ENCODE measurements at places on chromosomes 11 and 22.

DNA sequence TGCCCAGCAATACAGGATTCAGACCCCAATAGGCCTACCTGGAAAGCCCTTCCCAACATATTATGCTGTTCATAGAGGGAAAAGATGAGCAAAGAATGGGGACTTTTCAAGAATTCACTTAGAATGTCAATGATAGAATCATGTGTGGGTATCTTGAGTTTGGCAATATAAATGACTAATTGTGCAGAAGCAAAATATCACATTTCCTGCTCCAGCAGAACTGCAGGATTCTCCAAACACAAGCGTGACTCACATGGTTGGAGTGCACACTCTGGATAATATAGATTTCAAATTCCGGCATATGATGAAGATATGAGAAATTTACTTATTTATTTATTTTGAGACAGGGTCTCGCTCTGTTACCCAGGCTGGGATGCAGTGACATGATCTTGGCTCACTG is 12.5 kb upstream of the APOL5 start:
- DNase-seq: peak; percentile 39

DNA sequence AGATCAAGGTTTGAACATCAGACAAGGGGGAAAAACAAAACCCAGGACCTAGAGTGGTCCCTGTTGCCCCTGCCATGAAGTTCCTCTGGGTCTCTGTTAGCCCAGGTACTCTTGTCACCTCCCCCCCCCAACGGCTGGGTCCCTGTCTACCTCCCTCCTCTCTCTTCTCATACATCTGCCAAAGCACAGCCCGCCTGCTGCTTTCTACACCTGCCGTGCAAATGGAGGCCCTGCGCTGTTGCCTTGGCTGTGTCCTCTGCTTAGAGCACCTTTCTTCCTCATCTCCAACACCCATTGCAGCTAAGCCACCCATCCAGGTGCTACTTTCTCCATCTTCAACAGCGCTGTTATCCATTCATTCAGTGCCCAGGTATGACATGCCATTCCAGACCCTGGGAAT is 99.2 kb downstream of the TP53I11 start:
- DNase-seq: no peak

- no peak for DNase-seq
Measured at GRCh38 chr22:25351631-25352293, 132.3 kb downstream of the CRYBB2 start.

DNA sequence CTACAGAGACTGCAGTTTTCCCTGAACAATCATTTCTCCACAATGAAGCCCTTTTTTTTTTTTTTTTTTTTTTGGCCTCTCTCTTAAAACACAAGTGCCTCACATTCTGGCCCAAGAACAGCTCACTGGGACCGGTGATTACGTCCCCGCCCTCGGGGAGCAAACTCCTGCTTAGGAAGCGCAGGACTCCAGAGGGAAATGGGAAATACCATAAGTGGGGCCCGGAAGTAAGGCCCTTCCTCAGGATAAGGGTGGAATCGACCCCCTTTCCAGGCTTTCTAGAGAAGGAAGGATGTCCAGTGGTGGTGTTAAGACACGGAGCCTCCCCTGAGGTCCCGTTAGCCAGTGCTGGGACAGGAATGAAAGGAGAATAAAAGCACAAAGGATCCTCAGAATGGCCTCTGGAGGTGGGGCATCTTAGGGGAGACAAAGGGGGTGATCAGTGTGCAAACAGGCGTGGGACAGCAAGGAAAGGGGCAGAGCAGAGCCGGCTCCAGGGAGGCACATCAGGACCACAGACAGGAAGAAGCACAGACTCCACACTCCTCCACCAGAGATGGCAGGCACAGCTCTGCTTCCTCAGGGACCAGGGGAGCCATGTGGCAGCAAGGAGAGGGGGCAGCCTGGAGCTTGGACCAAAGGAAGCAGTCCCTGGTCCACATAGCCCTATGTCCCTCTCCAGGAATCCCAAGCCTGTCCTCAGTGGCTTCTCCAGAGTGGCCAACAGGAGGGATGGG is 61.3 kb downstream of the CHST1 start:
- DNase-seq: no peak

DNA sequence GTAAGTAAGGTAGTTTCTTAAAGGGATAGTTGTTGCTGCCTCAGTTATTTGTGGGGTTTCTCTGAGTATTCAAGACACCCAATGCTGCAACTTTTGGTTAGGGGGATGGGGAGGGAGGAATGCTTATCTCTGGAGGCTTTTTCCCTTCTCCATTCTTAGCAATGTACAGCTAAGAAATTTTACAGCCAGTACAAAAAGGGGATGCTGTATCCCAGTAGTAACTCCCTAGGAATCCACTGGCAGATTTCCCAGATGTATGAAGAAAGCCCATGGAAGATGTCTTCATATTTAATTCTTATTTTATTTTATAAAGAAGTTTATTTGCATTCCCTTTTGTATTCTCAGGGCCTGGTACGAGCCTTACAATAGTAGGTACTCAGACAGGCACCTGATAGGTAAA is 154.8 kb downstream of the ENTHD1 start:
- peak; percentile 10 for DNase-seq

- DNase-seq: no peak
Measured at GRCh38 chr11:127058524-127058923, 58.0 kb upstream of the KIRREL3 start.

GRCh38 chr11:85827748-85828639 is 17.1 kb upstream of the SYTL2 start:
- DNase-seq: peak; percentile 91

GRCh38 chr11:65311170-65311678 is 3.4 kb upstream of the CDC42EP2 start:
- no peak for DNase-seq

GRCh38 chr22:44634426-44635321 is 67.3 kb upstream of the PRR5 start:
- DNase-seq: no peak

GRCh38 chr11:132028380-132029240 is 658.2 kb downstream of the NTM start:
- DNase-seq: no peak

DNA sequence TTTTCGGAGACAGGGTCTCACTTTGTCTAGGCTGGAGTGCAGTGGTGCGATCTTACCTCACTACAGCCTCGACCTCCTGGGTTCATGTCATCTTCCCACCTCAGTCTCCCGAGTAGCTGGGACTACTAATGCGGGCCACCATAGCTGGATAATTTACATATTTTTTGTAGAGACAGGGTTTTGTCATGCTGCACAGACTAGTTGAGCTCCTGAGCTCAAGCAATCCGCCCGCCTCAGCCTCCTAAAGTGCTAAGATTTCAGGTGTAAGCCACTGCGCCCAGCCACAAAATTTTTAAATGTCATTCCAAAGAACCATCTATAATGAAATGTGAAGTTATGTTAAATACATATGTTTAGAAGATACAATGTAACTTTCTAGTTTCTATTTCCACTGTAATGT is 4747.7 kb upstream of the OR11H1 start:
- DNase-seq: no peak

- no peak for DNase-seq
Measured at GRCh38 chr22:41909310-41910049, 5.4 kb downstream of the SHISA8 start.

DNA sequence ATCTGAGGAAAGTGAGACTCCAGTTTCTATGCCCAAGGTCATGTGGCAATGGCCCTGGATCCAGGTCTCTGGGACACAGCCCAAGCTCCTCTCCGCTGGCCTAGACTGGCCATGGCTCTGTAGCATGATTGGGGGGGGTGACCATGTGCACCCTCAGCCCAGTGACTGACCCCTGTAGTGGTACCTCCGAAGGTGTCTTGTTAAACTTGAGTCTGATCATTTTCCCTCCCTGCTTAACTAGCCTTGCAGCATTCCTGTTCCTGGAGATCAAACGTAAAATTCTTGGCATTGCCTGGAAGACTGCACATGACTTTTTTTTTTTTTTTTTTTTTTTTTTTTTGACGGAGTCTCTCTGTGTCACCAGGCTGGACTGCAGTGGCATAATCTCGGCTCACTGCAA is 1116.0 kb downstream of the TBC1D22A start:
- no peak for DNase-seq

GRCh38 chr11:134760957-134761356 is 348.9 kb upstream of the B3GAT1 start:
- no peak for DNase-seq

GRCh38 chr11:122642971-122643370 is 12.6 kb upstream of the UBASH3B start:
- DNase-seq: no peak

GRCh38 chr22:48520207-48520606 is 1307.5 kb downstream of the BRD1 start:
- DNase-seq: no peak

- no peak for DNase-seq
Measured at GRCh38 chr11:72358466-72359405, 75.6 kb downstream of the CLPB start.

DNA sequence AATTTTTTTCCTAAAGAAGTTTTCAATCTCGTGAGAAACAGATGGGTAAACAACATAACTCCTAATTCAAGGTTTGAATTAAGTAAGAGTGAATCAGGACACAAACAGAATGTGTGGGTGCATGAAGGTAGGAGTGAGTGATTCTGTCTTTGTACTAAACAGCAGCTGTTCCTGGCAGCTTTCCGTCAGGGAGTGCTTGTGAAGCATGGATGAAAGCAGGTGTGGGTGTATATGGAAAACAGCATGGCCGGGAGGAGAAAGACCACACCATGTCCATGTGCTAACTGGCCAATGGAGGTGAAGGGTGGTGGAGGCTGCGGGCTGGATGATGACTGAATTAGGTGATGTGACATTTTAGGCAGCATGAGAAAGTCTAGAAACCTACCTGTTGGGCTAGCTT is 49.6 kb downstream of the BARX2 start:
- DNase-seq: no peak

DNA sequence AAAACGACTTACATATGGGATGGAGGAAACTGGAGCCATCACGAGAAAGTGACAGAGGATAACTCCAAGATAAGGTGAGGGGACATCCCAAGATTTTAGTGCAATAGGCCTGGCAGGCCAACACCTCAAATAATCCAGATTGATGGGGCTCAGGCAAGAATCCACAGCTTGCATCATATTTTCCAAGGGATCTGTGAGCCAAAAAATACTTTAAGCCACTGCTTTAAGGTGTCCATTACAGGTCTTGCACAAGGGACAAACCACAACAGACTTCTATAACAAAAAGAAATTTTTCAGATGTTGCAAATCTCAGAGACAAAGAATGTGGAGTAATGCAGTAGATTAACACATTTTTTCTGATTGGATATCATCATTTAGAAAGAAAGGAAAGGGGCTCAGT is 45.6 kb downstream of the DENND5A start:
- peak; percentile 87 for DNase-seq

DNA sequence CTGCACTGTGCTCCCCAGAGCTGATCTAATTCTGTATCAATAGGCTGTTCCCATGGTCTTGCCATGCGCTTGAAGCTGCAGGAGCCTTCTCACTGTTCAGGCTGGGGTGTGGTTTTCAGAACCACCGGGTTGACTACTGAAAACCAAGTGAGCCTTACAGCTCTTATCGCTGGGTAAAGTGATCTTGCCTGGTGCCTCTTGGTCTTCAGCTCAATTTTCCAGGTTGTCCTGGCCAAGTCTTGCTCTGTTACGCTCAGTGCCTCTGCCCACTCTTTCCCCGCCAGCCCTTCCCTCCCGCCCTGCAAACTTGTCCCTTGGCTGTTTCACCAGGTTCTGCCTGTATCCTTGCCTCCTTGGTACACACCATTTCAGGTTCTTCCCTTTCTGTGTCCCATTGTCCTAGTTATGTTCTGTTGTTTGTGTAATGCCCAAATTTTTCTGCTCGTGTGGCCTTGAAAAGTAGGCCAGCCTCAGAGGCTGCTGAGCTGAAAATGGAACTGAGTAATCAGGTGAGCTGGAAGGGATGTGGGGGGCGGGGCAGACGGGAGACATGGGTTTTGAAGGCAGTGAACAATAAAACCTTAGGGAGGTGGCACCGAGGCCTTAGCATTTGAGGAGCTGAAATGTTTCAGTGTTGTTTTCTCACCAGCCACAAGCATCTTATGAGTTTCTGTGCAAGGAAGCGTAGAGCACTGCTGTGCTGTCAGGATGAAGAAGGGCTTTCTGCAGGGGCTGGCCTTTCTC is 11.2 kb downstream of the PEX26 start:
- no peak for DNase-seq

GRCh38 chr11:65185869-65186341 is 4.2 kb downstream of the CAPN1 start:
- DNase-seq: no peak

GRCh38 chr11:35190804-35191348 is 51.9 kb downstream of the CD44 start:
- no peak for DNase-seq

DNA sequence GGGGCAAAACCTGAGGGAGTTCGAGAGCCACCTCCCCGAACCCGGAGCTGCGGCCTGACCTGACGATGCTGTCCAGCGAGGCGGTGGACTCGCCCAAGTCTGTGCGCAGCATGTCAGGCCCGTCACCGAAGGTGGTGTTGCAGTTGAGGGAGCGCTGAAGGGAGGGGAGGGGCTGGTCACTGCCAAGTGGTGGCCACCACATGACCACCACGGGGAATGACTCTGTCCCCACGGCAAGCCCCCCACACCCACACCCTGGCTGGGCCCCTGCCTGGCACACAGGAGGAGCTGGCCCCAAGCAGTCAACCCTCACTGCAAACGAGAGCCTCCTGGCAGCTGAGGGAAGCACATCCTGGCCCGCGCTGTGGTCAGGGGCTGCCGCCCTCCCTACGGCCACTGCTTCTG is 30.8 kb downstream of the TRMU start:
- DNase-seq: no peak
